ENCODE measurements at places on chromosomes 12 and 14.

GRCh38 chr12:62260733-62261683, 804 bp downstream of the USP15 start:
- DNase-seq = peak; percentile 41

DNA sequence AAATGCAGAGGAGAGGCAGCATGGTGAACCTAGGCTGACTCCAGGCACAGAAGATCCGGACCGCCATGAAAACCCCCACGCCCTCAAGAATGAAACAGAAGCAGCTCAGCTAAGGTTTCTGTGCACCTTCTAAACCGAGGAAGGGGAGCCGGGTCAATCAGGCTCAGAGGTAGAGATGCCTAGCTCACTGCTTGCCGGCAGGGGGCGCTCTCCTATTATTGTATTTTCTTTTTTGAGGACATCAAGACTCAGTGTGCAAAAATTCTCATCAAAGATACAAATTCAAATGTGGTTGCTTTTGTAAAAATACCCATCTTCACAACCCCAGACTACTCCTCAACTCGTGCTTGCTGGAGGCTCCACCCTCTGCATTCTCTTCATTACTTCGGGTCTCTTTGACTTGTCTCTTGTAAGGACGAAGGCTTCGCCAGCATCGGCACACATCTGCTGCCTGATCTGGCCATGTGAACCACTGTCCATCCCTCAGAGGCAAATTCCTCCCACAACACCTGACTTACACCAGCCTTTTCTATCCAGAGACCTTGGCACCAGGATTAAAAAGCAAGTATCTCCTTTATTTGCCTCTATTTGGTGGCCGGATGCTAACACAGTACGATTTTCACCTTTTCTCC, 33.4 kb upstream of the RNASE3 start:
- peak; percentile 31 for DNase-seq

DNA sequence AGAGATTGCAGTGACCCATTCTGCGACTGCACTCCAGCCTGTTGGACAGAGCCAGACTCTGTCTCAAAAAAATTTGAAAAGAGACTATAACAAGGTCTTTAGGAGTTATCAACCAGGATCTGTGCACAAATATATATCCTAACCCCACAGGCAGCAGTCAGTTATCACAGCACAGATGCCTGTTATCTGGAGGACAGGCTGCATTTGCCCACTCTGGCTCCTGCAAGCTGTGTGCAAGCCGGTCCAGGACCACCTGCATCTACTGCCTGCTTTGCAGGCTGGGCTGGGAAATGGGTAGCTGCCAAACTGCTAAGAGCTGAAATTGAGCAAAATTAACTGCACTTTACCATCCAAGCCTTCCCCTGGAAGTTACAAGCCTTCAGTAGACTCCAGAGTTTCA, 21.4 kb upstream of the RCOR1 start:
- no peak for DNase-seq

DNA sequence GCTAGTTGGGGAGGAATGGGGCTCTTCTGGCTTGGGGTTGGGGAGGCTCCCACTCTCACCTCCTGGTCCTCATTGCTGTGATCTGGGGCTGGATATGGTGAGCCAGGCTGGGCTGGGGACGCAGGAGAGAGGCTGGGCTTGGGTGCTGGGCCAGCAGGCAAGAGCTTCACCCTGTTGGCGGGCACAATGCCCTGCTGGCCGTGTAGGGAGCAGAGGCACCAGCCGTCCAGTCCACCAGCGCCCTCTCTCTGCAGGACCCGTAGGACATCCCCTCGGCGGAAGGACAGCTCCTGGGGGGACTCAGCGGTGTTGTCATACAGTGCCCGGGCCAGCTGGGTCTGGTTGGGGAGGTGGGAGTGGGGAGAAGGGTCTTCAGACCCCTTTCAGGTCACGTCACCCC, 4.5 kb downstream of the EFS start:
- DNase-seq = no peak

DNA sequence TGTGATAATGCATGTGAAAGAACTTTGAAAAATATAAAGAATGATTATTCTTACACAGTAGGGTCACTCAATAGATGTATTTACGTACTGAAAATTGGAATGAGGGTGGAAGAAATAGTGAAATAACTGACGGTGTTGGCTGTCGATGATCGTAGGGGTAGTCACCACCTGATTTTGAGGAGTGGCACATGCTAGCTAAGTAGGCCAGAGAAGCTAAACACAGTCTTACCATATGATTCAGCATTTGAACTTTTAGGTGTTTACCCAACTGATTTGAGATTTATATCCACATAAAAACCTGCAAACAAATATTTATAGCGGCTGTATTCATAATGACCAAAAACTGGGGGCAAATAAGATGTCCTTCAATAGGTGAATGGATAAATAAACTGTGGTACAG, 47.6 kb upstream of the HIF1A start:
- DNase-seq = no peak

- peak; percentile 63 for DNase-seq
Observed at GRCh38 chr12:122951979-122952892, 14.0 kb downstream of the ABCB9 start.

DNA sequence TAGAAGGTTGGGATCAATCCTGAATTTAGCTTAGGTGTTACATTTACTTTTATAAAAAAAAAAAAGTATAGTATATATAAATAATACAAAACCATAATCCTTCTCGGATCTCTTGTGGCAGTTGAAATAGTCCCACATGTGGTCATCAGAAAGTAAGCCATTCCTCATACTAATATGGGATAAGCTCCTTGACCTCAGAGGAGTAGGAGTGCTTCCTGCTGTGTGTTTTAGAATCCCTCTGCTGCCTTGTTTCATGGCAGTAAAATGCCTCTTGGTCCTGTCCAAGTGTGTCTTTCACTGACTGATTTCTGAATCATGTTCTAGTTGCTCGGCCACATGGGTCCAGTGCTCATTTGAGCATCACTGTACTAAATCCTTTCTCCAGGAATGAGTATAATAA, 117.0 kb downstream of the NTN4 start:
- DNase-seq = no peak

GRCh38 chr12:34526946-34527345, 504.6 kb downstream of the ALG10 start:
- no peak for DNase-seq

- no peak for DNase-seq
Observed at GRCh38 chr12:2653461-2653965, 141.3 kb upstream of the FKBP4 start.

DNA sequence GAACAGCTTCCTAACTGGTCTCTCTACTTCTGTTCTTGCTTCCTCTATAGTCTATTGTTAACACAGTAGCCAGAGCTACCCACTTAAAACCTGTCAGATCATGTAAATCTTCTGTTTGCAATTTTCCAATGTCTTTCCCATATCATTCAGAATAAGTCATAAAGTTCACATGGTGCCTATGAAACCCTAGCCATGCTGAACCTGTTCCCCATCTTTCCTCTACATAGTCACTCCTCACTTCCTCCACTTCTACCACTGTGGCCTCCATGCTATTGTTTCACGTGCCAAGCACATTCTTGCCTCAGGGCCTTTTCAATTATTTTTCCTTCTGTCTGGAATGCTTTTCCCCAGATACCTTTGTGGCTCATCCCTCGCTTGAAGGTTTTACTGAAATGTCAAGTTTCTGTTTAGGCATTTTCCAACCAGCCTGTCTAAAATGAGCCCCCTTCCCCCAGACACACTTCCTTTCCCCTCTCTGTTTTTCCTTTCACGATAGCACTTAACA, 132.1 kb downstream of the DYRK2 start:
- no peak for DNase-seq

DNA sequence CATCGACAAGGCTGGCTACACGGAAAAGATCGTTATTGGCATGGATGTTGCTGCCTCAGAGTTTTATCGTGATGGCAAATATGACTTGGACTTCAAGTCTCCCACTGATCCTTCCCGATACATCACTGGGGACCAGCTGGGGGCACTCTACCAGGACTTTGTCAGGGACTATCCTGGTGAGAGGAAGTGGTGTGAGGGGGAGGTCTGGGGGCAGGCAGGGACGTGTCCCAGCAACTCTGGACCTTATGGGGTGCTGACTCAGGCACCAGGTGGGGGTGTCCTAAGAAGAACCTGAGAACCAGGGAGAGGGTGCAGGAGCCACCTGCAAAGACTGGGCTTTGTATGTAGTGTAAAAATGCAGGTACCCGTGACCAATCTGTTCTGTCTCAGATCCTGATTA, 5.2 kb downstream of the ENO2 start:
- no peak for DNase-seq

GRCh38 chr12:108418164-108418890, 79.2 kb upstream of the CMKLR1 start:
- peak; percentile 42 for DNase-seq

DNA sequence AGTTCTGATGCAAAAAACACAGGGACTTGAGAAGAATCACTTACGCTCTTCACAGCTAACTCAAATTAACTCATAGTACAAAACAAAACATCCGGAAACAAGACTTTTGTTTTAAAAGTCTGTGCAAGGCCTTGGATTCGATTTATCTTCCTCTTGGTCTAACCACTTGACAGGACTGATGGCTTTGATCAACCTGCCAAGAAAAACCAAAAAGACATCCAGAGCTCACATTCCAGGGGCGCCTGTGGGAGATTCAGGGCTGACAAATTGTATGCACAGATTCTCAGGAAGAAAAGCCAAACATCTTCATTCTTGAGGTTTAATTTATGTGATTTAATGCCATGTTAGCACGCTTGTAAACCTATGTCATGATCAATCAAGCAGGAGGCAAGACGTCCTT, 129.1 kb upstream of the TMCC3 start:
- DNase-seq = peak; percentile 58

DNA sequence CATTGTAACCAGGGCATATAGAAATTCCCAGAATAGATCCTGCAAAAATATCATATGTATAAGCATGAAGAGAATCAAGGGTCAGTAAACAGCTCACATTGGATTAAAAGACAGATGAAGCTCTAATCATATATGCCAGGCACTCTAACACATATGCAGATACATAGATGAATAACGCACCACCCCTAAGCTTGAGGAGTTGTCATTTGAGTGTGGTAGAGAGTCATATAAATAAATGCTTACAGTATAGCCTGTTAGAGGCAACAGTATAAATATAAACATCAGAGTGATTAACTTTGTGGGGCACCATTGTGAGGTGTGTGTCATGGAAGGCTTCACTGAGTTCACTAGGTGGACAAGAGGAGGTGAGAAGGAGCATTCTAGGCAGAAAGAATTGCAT, 346.7 kb upstream of the PRICKLE1 start:
- peak; percentile 6 for DNase-seq

DNA sequence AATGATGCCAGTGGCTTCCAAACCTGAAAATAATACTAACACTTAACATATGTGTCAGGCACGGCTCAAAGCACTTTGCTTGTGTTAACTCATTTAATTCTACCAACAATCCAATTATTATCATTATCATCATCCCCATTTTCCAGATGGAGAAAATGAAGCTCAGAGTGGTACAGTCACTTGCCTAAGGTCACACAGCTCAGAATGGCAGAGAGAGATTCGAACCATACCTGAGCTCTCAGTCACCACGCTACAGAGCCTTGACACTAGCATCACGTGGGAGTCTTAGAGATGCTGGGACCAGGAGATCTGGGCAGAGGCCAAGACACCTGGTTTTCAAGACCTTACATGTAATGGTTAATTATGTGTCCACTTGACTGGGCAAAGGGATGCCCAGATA, 34.2 kb downstream of the DHX37 start:
- DNase-seq = no peak

GRCh38 chr12:81968421-81968820, 209.3 kb upstream of the PPFIA2 start:
- no peak for DNase-seq

GRCh38 chr14:101022121-101022520, 118.6 kb upstream of the RTL1 start:
- DNase-seq = no peak

DNA sequence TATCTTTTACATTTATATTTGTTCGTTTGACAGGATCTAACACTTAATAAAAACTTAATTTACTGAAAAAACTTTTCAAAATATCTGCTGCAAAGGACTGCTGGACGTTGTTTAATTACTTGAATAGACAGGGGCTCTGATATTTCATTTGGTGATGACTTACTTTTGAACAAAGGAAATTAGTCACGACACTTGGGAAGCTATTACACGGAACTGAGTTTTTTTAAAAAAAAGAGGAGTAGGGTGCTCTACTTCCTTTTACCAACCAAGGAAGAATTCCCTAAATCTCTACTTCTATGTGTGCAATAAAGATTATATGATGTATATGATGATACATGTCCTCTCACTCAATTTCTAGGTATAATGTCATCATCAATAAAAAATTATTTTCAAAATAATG, 4.7 kb downstream of the FGD6 start:
- DNase-seq = no peak

DNA sequence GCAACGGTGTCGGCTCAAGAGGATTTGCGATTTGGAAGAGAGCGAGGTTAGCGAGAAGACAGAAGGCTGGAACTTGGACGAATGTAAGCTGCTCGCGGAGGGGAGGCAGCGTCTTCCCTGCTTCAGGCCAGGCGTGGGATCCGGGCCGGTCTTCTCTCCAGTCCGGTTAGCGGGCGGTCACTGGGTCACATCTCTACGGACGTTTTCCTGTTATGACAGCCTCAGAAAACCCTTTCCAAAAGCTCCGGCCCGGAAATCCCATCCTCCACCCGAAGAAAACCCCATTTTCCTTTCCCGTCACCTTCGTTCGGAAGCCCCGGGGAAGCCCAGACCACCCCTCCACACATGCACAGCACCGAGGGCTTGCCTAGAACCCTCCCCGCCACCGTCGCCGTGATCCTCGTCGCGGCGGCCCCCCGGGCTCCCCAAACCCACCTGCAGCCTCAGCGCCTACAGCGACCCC, 268 bp downstream of the NDUFB1 start:
- DNase-seq = peak; percentile 20

DNA sequence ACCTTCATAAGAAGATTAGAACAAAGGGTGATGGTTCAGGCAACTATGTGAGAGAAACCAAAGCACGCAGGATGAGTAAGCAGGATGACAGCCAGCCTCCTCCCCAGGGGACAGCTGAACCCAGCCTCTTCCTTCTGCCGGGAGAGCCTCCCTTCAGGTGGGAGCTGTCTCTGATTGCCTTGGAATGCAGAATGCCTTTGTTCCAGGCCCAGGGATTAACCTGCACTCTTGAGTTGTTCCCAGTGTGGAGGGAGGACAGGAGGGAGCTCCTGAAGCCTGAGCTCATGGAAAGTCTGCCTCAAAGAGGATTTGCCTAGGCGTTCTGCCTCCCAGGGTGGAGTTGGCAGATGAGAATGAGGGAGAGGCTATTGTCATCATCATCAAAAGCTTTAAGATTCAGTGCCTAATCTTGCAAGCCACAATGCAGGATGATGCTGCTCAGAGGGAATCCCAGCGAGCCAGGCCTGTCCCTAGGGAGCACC, 3.6 kb upstream of the KRT6A start:
- peak; percentile 22 for DNase-seq

All from HCEC 1CT (cell line).